ENCODE measurements at places on chromosomes 5 and 9.

DNA sequence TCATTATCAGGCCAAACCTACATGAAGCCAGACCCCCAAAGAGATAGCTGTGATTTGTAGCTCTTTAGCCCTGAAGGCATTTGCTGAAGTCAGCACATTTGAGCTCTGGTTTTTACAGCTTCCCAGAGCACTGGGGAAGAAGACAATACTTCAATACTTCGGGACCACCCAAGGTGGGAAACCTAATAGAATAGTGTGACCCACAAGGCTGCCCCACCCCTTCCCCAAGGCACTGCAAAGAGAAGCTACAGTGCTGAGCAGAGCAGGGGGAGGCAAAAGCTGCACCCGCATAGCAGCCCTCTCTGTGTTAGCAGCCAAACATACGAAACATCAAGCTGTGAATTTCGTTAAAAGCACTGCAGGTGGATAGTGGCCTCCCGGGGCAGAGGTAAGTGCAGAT lies 87.3 kb downstream of the HSD17B3 start:
- DNase-seq: no peak

DNA sequence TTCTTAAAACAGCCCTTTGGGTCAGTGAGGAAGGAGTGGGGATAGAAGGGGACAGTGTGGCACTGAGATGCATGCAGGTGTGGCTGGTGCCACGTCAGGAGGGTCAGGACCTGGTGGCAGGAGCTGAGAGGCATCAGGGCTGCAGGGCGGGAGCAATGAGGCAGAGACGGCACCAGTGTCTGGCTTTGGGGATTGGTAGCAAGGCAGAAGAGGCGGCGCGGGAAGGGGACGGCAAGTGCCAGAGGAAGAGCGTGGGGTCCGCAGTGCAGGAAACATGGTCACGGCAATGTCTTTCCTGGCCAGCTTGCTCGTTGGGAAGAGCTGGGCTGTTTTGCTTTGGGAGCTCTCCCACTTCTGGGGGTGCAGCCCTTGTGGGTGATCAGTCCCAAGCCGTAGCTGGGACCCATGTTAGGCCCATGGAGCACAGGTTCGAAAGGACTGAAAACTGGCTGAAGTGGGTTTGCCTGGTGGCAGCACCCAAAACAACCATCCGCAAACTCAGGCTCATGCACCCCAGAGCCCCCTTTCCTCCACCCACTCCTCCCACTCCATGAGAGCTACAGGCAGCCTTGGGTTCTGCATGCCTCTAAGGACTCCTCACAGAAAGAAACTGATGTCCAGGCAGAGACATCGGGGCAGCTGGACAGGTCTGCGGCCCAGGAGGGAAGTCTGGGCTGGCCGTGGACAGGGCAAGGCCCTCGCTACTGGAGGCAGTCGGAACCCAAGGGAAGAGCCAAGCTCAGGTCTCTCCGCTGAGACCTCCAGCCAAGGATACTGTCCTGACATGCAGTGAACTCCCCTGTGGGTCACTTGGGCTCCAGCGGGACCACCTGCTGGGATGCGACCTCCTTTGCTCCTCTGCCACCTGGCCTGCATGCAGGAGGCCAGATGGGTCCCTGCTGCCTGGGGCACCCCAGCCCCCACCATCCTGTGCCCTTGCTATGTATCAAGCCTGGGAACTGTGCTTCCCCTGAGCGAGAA lies 104.4 kb downstream of the ZNF354C start:
- DNase-seq: no peak

DNA sequence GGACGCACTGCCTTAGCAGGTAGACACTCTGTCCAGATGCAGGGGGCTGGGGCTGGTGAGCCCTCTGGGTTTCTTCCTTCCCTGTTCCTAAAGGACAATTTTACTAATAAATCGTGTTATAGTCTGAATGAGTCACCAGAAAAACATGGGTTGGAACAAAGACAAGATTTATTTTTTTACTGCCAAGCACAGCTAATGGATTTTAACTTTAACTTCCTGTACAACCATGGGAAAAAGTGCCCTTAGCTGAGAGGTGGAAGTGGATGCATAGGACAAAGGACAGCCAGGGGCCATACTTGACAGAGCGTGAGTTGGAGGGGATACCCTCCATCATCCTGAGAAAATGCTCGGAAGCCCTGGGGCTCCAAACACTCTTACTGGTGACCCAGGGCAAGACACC lies 300.7 kb downstream of the MSX2 start:
- no peak for DNase-seq

DNA sequence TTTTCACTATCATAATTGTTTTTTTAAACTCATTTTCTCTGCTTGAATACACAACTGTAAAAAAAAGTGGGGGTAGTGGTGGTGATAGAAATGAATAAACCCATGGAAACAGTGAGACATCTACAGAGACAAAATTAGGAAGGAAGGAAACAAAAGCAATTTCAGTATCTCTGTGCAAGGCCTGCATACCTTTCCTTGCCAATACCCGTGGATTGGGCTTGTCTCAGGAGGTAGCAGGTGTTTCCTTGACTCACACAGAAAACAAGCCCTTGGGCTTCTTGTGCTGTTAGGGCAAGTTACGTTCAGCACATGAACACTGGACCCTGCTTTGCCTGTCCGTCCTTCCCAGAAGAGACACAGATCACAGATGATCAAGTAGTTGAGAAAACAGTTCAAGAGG lies 372.2 kb downstream of the ZSWIM6 start:
- no peak for DNase-seq

GRCh38 chr5:84487963-84488362 lies 103.3 kb upstream of the EDIL3 start:
- DNase-seq: no peak
